ENCODE measurements at places on chromosomes 6 and 20.

DNA sequence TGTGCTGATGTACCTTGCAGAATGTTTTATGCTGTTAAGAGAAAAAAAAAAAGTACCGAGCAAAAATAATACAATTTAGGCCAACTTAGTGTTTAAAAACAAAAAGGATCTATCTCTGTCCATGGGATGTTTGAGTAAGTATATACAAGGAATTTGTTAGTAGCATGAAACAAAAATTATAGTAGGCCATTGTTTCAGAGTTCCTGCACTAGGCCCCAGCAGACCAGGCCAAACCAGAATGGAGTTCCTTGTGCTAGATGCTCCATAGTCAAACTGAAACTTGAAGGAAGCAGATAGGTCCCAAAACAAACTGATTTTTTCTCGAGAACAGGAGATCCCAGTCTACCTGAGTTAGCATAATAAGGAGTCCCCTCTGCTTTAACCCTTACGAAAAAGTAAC is 72.5 kb downstream of the SNX9 start:
- DNase-seq = no peak

DNA sequence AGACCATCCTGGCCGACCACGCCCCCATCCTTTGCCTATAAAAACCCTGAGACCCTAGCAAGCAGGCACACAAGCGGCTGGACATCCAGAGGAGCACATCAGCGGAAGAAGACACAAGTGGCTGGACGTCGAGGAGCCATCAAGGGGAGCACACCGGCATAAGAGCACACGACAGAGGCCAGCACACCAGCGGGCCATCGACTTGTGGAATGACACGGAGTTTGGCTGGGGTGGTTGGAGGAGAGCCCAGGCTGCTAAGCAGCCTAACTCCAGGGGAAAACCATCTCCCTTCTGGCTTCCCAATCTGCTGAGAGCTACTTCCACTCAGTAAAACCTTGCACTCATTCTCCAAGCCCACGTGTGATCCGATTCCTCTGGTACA is 44.8 kb upstream of the BCLAF1 start:
- DNase-seq = no peak

DNA sequence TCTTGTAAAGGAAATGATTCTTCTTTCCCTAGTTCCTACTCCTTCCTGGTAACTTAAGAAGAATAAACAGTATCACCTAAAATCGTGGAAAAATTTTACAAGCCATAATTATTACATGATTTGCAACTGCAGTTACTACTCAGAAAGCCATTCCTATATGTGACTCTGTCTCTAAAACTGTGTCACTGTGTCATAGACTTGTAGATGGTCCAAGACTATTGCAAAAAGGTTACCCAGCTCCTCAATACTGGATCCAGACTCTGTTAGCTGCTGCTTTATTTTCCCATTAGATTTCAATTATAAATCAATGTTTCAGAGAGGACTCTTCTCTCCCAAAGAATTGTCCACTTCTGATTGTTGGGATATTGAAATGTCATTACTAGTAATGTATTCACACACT is 142.1 kb upstream of the STMND1 start:
- DNase-seq = no peak

GRCh38 chr6:121984956-121985355 is 414.5 kb upstream of the HSF2 start:
- no peak for DNase-seq

DNA sequence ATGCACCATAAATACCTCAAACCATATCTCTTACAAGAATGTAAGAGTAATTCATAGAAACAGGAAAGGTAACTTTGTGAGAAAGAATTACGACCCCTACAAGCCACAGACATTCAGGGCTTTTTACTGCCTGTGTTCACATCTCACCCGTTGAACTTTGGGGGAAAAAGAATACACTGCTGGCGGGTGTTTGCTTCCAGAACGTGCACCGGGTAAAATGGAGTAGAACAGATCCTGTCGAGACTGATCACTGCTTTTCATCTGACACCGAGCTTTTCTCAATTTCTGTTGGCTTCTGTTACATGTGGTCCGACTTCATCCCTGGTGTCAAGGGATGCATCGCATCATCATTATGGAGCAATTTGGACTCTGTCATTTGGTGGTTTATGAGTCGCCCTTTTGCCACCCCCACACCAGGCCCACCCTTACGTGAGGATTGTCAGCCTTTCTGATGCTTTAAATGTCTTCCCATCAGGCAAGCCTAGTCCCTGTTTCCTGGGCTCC is 219.2 kb upstream of the ZFP64 start:
- DNase-seq = no peak

Data from foreskin keratinocyte (primary cell).